NCI-H1694 treated with DMSO at 0.1 percent for 48 hours (cell line): ENCODE measurements at places on chromosomes 2 and 18.

DNA sequence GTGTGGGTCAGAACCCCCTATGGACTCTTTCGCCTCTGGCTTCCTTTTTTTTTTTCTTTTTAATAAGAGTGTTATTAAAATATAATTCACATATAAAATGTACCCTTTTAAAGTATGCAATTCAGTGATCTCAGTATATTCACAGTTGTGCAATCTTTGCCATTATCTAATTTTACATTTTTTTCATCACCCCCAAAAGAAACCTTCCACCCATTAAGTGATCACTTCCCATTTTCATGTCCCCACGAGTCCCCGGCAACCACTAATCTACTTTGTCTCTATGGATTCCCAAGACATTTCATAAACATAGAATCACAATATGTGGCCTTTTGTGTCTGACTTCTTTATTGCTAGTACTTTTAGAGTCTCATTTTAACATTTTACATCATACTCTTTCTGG is 38.7 kb upstream of the ANXA4 start:
- no peak for DNase-seq

DNA sequence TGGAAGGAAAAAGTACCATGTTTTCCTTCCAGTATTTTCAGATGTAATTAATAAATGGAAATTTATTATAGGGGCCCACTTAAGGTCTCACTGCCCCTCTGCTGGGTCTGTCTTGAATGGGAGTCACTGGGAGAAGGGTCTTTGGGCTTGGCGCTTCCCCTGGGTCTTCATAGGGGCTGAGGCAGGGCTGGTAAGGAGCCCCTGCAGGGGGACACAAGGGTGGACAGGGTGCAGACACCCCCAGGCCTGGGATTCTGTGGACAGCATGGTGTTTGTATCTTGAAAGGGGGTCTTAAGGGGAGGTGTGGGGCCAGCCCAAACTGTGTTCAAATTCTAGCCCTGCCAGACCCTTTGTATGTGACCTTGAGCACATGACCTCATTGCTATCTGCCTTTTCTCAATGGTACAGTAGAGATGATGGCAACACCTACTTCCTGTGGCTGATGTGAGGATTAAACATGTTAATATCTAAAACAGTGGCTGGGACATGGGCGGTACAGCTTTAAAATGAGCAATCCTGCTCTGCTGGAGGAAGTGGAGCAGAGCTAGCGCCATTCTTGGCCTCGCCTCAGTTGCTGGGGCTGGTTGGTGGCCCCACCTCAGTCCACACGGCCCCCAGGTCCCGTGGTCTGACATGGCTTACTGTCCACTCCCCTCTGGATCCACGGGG is 71.6 kb downstream of the GNAL start:
- no peak for DNase-seq

DNA sequence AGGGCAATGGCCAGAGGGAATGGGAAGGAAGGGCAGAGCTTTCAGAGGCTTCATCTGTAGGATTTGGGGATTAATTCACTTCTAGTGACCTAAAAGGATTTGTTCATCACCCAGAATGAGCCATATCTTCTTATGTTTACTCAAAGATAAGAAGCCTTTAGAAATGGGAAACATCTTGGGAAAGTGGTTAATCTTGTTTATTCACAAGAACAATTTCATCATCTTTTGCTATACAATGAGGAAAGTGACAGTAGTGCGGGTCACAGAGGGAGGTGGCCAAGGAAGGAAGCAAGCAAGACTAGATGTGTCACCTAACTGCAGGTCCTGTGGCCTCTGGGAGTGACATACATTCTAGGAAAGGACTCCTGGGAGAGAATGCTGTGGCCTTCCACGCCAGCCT is 140.4 kb upstream of the ALPP start:
- no peak for DNase-seq

- no peak for DNase-seq
Observed at GRCh38 chr2:98548920-98549818, 59.1 kb downstream of the COA5 start.

DNA sequence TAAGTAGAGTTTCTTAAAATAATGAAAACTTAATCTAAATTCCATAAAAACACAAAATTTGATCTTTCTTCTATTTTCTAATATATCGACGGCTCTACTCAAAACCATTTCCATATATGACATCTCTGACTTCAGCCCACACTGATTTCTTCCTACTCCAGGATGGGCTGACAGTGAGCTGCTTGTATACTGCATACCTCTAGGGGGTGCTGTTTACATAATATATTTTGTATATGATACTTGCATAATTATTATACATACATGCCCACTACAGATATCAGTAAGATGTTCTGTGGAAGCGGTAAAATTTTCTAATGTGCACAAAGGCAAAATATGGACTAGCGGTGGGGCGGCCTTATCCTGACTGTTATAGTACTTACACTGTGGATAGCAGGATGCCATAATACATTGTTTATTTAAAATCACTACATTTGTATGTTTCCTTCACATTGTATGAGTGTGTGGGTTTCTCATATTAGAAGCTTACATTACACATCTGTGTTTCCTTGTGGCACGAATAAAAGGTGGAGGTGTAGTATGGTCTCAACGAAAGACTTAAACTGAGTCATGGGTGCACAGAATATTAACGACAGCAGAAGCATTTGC is 66.1 kb upstream of the NXPH2 start:
- DNase-seq, result peak; percentile 85

DNA sequence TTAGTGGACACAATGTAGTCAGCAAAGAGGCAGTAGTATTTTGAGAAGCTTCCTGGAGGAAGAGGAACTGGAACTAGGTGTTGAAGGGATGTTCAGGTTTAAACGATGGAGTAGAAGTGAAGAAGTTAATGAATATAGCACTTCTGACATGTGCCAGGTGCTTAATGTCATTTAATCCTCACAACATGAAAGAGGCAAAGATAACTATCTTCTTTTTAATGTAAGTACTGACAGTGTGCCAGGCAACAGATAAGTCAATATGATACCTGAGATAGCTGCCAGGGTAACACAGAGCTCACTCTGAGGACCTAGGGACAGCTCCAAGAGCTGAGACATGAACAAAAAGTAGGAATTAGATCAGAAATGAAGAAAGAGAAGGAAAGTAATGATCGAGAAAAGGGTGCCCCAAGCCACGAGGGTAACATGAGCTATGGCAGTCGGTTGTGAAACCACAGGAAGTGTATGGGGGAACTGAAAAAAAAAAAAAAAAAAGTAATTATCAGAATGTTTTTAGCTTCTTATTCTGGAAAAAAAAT is 140.7 kb downstream of the RNF144A start:
- no peak for DNase-seq

GRCh38 chr18:55319459-55320193 is 268.4 kb downstream of the TCF4 start:
- DNase-seq, result no peak

DNA sequence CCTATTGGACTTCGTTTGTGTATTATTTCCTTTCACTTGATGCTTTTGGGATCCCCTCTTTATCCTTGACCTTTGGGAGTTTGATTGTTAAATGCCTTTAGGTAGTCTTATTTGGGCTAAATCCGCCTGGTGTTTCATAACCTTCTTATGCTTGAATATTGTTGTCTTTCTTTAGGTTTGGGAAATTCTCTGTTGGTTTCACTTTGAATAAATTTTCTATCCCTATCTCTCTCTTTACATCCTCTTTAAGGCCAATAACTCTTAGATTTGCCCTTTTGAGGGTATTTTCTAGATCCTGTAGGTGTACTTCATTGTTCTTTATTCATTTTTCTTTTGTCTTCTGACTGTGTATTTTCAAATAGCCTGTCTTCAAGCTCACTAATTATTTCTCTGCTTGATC is 354.7 kb downstream of the PARD3B start:
- DNase-seq, result no peak

- DNase-seq, result no peak
Observed at GRCh38 chr2:29033172-29033571, 41.2 kb downstream of the PCARE start.

DNA sequence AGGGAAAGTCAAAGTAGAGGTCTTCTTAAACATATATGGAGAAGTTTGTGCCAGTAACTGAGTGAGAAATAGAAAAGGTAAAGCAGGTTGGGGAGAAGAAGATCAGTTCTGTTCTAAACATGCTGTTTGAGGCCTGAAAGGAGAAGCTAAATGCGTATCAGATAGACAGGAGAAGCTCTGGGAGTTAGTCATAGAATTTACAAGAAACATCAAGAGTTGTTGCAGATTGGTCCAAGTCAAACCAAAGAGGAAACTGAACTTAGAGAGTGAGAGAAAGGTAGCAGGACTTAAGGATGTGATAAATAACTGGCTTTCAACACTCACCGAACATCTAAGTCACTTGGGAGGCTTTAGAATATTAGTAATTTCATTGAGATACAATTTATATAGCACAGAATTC is 29.2 kb upstream of the CERS6 start:
- DNase-seq, result no peak

- DNase-seq, result no peak
Observed at GRCh38 chr2:239471011-239471792, 70.4 kb upstream of the HDAC4 start.

GRCh38 chr2:141105763-141106162 is 1025.1 kb downstream of the LRP1B start:
- no peak for DNase-seq

DNA sequence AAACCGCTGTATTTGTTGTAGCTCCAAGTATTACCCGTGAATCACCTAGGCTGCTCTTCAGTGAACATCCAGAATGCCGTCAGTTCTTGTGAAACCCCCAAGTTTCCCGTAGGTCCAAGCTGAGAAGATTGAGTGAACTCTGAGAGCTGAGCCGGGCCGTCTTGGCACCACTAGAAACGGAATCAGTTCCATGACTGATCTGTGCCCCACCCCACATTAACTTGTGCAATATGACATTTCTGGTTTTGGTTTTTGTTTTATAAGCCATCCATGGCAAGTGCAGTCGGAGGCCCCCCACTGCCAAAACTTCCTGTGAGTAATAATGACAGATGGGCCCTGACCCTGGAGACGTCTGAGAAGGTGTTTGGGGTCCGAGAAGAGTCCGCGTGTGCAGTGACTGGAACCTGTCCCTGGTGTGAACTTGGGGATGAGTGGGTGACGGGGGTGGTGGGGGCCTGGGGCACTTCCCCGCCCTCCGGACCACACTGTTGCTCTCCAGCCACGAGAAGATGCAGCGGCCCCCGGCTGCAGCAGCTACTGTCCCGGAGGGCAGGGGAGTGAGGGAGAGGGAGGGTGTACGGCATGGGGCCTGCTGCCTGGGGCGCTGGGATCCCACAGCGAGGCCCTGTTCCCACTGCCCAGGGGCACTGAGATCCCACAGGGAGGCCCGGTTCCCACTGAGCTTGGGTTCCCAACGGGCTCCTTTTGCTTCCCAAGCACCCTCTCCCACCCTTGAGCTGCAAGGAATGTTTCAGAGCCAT is 26.5 kb downstream of the NFATC1 start:
- DNase-seq, result no peak

- DNase-seq, result peak; percentile 90
Observed at GRCh38 chr2:177147093-177147694, 65.4 kb upstream of the HNRNPA3 start.

DNA sequence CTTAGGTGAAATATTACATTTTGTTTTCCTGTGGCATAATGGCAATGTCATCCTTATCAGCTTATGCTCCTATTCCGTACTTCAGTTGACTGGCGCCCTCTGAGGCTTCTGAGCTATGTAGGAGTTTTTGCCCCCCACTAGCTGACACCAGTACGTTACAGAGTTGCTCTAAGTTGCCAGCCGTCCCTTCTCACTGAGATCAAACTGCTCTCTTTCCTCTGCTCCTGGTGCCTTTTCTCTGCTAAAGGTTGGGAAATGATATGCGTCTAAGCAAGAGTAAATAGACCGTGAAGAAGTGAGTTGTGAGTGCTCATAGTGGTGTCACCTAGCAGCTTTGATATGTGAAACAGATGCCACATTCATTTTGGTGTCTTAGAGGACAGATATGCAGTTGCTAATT is 99.2 kb downstream of the RAPGEF4 start:
- no peak for DNase-seq
